T47D (cell line): ENCODE measurements at places on chromosomes 2 and 18.

- DNase-seq = no peak
Measured at GRCh38 chr2:120279708-120280107, 27.1 kb downstream of the RALB start.

- no peak for DNase-seq
Measured at GRCh38 chr2:23445450-23445868, 60.5 kb downstream of the KLHL29 start.

GRCh38 chr2:47295981-47296635 is 106.8 kb upstream of the MSH2 start:
- DNase-seq = no peak

- peak; percentile 21 for DNase-seq
Measured at GRCh38 chr2:217951521-217952247, 51.1 kb downstream of the TNS1 start.

DNA sequence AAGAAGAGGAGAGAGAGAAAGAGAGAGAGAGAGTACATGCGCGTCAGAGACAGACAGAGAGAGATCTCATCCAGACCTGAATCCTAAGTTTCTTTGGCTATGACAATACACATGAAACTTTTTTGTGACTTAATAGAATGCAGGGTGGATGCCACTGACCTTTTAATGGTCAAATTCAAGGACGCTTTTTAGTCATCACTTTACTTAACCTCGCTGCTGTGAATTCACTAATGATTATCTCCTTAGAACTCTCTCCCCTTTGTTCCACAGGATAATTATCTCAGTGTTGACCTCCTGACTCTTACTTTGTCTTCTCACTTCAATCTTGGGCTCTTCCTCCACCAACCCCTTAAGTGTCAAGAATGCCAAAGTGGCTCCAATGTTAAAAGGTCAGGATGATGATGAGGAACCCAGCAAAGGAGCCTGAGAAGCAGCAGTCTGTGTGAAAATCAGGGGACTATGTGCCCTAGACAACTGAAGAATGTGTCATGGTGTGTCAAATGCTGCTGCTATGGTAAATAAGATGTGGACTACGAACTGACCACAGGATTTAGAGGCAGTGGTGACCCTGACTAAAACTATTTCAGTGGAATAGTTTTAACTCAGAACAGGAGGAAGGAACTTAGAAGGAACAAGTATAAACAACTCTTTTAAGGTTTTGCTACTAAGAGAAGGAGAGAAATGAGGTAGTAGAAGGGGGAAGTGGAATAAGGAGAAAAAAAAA is 382.1 kb downstream of the ZEB2 start:
- no peak for DNase-seq

GRCh38 chr2:62409442-62409841 is 96.6 kb downstream of the TMEM17 start:
- peak; percentile 27 for DNase-seq

DNA sequence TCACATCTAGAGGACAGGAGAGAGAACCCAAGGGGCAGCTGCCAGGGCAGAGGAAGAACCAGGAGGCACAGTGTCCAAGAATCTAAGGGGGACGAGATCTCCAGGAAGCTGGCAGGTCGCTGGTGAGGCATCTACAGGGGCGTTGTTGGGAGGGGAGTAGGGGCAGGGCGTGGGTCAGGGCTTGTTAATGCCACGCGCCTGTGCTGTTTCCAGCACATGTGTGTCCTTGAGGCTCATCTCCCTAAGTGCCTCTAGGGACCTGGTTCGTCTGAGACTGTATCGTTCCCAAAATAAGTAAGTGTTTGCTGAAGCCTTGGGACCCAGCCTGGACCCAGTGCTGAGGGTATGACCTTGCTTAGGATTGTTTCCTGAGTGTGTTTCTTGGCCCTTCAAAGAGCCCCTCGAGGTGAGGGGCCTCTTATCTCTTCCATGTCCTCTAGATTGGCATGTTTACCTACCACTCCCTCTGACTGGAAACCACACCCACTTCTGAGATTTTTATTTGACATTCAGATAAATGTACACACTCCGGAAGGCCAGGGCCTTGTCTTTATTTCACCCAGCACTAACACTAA is 22.2 kb downstream of the HK2 start:
- DNase-seq = no peak

GRCh38 chr2:386406-387103 is 98.7 kb upstream of the ALKAL2 start:
- no peak for DNase-seq

DNA sequence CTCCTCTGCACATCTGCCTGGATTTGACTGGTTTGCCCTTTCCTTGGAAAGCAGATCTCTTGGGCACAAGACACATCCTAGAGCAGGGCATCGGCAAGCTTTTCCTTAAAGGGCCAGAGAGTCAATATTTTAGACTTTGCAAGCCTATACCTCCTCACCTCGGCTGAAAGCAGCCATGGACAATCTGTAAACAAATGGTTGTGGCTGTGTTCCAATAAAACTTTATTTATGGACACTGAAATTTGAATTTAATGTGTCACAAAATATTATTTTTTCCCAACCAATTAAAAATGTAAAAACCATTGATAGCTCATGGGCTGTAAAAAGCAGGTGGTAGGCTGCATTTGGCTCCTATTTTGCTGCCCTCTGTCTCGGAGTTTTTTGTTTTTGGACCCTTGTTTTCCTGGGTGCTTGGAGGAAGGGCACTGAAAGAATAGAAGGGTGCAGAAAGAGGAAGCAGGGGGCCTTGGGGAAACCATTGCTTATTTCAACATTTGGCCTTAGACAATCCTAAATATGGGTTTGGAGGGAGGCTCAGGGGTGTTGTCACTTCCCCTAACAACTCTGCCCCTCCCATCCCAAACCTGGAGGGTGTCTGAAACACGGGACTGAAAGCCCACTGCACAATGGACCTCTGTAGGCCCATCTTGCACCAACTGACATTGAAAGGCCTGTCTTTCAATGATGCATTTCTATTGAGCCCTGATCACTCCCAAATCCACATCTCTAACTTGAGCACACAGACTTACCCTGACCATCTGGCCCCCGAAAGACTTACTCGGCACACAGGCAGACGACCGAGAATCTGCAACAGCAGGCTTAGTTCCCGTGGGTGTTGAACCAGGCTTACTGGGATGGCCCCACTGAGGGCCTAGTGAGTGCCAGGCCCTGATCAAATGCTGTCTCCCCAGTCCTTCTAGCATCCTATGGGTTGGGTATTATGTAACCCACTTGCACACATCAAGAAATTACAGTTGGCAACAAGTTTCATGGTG is 7.1 kb upstream of the ZFP36L2 start:
- no peak for DNase-seq

GRCh38 chr2:20470211-20470610 is 23.3 kb downstream of the RHOB start:
- DNase-seq = no peak

DNA sequence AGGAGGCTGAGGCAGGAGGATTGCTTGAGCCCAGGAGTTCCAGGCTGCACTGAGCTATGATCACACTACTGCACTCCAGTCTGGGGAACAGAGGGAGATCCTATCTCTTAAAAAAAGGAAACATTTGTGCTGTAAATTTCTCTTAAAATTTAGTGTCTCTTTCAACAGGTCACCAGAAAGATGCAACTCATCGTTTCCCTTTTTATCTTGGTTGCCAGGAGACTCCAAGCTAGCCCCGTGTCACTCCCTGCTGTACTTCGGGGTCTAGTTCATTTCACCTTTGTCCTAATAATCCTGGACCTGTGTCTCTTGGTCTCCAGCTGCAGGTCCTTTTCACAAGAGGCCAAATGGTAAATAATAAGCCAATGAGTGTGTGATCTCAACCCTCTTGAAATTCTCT is 7.1 kb downstream of the HS1BP3 start:
- no peak for DNase-seq
